Stimulated activated CD8-positive, alpha-beta memory T cell treated with anti-CD3 and anti-CD28 coated beads, Interleukin-2, amount 100 ng/mL, for 1 hour (primary cell): ENCODE measurements at places on chromosomes 16 and 17.

DNA sequence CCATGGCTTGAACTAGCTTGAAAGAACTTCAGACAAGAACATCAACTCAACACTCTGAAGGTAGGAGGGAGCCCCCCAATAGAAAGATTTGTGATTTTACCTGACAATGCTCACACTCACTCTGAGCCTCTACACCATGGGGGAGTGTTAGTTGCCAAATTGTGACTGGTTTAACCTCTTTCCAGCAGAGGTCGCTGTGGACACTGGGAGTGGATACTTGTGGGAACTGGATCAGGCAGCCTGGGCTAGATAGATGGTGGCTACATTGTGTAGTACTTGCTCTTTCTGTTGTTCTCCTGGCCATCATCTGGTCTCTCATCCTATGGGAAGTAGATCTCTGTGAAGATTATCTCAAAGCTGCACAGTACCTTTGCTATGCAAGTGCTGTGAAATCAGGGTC lies 2.9 kb downstream of the SMPD3 start:
- DNase-seq: no peak

GRCh38 chr17:66679631-66680517 lies 155.0 kb upstream of the CACNG5 start:
- no peak for DNase-seq

DNA sequence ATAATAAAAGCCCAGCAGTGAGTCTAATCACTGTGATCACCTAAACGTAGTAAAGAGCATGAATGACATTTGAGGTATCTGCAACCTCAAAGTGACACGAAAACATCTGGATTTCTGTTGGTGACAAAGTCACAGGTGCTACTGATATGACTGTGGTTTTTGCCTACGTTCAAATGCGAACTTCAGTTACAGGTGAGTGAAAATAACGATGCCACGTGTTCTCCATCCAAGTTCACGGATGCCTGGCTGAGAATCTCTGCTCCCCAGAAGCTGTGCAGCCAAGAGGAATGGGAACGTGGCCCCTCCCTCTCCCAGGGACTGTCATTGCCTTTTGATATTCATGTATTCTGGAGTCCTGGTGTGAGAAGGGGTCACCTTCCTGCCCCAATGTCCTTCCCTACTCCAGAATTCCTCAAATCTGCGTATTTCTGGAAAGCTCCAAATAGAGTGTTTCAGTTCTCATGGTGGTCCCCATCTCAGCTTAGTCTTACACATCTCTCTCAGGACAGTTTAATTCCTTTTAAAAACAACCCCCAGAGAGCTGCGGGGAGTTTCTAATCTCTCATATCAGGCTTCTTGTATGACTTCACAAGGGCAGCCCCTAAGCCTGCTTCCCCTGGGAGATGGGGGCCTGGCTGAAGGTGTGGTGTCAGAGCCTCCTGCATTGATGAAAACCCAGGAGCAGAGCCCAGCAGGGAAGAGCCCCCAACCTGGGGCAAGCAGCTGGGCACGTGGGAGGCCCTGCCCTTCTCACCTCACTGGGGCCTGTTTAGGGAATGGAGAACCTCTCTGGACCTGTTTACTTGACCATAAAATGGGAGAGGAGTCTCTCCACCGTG lies 25.8 kb downstream of the PIK3R5 start:
- no peak for DNase-seq

DNA sequence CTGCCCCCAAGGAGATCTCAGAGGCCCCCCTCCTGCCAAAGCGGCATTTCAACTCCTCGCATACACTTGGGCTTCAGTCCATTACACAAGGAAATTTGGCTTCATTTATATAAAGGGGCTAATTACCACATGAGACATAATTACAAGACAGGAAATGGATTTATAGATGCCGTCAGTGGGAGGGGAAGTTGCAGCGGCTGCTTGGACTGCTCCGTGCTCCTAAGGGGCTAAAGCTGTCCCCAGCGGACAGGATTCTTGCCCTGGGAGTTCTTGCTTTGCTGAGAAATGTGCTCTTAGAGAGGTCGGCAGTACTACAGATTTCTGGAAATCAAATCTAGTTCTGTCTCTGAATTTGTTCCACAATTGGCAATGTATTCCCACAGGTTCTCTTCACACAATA lies 57.2 kb upstream of the NLK start:
- DNase-seq: no peak

DNA sequence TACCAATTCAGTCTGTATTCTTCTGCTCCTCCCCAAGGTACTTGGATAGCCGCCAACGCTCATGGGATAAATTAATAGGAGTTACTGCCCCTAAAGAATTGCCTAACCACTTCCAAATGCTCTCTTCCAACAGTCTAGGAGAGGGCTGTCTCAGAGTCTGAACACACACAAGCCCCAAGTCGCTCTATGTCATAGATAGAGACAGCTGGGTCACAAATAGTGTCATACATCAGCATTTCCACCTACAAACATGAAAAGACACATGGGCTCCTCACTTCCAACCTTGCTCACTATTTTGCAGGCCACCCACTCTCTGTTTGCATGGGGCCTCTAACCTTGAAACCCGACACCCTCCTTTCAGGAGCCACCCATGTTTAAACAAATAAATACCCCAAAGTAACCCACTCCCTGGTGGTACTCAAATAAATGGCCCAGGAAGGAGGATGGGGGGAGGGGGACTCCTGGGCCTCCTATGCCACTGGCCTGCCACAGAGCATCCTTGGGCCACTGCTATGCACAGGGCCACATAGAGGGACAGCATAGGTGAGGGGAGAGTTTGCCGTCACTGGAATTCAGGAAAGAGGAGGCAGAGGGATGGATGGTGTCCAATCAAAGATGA lies 265.9 kb downstream of the SOX9 start:
- no peak for DNase-seq

DNA sequence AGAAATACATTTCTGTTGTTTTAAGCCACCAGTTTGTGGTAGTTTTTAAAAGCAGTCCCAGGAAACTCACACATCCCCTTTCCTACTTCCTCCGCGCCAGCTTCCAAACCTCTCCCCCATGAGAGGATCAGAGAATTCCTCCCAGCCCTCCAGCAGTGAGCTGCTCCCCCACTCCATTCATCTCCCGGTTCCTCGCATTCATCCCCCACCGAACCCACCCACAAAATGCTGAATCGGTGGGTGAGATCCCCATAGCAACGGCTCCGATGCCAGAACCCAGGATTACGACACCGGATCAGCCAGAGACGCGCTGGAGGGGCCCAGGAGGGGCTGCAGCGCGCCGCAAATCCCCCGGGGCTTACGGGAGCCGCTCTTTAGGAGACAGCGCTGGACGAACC lies 251.4 kb upstream of the RPL38 start:
- no peak for DNase-seq

GRCh38 chr16:84970447-84971127 lies 40.7 kb downstream of the ZDHHC7 start:
- DNase-seq: peak; percentile 44

- no peak for DNase-seq
Measured at GRCh38 chr17:10177913-10178505, 20.4 kb downstream of the GAS7 start.

DNA sequence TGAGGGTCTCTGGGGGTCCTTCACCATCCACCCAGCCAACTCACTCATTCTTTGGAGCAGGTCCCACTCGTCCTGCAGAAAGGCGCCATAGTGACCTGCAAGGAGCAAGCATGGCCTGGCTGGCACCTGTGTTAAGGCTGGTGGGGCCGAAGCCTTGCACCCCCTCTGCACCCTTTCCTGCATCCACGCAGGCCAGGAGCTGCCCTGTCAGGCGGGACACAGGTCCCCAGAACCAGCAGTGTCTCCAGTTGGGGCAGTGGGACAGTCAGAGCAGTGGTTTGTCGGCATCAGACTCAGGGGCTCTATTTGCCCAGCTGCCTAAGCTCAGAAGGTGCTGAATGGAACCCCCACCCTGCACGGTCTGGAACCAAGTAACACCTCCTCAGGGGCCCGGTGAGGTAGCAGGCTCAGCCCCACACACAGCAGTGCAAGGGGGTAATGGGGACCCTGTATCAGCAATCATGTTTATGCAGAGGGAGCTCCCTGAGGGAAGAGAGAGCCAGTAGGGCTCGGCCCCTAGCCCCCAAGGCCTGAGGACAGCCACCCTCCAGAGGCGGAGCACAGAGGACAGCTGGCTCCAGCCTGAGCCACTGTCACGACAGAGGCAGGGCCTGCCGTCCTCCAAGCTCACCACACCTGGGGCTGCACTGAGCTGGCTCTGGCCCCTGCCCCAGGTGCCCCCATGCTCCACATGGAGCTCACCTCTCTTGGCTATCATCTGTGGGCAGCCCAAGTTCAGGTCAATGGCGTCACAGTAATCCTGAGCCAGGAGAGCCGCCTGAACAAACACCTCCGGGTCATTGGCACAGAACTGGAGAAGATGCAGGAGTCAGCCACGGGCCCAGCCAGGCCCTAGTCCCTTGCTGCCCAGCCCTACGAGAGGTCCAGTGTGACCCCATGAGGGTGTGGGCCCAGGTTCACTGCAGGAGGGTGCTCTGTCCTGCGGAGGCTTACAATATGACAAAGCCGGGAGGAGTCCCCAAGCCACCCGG lies 1.9 kb downstream of the DUS1L start:
- no peak for DNase-seq

DNA sequence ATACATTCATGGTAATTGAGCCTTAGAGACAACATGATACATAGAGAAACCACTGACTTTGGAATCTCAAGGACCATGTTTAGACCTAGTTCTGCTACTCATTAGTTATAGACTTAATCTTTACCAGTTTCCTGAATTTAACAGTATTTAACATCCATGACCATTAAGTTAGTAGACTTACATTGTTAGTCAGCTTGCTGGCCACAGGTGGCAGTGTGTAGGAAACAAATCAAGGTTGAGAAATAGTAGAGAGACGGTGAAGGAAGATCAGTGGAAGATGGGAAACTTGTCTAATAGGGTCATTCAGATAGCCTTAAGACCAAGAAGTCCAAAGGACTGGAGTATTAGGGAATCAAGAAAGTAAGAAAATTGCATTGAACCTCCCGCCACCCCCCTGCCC lies 31.0 kb downstream of the OMG start:
- no peak for DNase-seq

DNA sequence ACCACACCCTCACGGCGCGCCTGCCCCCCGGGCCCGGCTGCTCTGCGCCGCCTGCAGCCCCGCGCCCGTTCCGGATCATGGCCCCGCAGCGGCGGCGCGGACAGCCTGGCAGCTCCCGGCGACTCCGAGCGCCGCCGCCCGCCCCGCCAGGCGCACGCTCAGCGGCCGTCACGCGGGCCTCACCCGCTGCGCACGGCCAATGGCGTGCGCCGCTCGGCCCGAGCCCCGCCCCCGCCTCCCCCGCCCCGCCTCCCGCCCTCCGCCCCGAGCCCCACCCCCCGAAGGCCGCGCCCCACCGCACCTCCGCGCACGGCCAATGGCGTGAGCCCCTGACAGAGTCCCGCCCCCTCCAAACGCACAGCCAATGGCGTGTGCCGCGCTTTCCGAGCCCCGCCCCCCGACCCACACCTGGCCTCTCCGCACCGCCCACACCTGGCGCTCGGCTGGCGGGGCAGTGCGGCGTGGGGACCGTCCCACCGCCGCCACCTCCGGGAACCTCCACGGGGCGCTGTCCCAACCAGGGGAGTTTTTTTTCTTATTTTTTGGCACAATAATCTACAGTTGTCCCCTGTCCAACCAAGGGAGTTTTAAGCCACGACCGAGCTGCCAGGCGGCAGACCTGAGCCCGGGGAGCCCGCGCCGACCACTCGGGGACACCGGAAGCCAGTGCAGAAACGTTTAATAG lies at the start of gene PCYT2:
Gene PCYT2 (minus strand): TSS at position 123 of the 685 bp plus-strand sequence. CDS start 44 bp downstream, at position 79.
- DNase-seq: peak; percentile 80

GRCh38 chr17:59876107-59876506 lies 16.6 kb downstream of the TUBD1 start:
- DNase-seq: no peak

GRCh38 chr17:4750606-4751005 lies 10.9 kb upstream of the CXCL16 start:
- DNase-seq: no peak

DNA sequence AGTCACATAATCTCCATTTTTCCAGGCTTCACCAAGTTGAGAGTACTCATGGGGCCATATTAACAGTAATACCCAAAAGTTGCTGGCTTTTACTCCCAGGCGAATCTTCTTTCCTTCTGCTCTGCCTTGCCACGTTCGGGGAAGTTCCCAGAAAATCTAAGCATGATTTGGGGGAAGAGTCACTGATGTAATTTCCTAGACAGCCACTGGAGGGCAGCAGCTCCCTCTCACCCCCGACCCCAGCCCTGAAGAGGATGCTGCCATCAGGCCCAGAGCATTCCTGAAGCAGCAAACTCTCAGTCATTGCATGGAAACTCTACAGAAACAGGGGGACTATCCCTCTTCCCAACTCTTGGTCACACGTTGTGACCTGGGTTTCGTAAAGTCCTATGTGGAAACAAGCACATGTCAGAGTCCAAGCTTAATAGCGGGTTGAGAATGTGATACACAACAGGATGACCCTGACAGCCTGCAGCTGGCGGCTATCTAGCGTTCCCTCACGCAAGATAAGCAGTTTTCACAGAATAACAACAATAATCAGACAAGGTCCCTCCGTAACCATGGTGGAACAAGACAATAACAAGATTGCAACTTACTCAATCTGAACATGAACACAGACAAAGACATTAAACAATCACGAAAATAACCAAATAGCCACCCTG lies 43.8 kb upstream of the DHX40 start:
- DNase-seq: peak; percentile 13

GRCh38 chr17:12024327-12024726 lies 3.6 kb downstream of the MAP2K4 start:
- no peak for DNase-seq

DNA sequence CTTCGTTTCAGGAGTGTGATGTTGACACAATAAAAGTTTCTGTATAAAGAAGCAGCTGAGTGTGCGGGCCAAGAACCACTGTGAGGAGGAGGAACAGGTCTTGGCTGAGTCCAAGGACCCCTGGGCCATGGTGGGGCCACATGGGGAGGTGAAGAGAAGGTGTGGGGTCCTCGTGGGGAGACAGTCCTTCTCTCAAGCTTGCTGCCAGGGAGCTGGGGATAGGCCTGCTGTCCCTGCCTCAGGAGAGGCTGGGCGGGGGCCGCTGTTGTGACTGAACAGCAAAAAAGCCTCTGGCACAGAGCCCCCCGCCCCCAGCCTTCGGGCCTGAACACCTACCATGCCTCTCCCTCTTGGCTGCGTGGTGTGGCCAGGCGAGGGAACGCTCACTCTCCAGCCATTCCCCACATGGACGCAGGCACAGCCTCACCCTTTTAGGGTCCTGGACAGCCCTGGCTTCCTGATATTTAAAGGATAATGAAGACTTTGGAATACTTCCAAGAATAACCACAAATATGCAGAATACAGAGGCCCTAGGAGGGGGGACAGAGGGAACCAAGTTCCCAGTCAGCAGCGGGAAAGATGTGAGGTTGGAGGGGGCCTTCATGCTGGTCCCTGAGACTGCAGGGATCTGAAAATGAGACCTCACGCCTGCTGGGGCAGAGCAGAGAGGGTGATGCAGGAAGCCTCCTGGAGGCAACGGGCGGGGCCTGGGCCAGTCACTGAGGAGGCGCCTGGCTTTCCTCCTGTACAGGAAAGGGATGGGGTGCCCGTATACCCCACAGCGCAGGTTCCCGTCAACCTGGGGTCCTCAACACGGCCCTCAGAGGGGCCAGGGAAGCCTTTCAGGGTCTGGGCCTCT lies 100.0 kb upstream of the CREBBP start:
- no peak for DNase-seq

- no peak for DNase-seq
Measured at GRCh38 chr17:82382933-82383255, 11.3 kb downstream of the UTS2R start.
